ENCODE measurements at places on chromosomes 12 and 14.

DNA sequence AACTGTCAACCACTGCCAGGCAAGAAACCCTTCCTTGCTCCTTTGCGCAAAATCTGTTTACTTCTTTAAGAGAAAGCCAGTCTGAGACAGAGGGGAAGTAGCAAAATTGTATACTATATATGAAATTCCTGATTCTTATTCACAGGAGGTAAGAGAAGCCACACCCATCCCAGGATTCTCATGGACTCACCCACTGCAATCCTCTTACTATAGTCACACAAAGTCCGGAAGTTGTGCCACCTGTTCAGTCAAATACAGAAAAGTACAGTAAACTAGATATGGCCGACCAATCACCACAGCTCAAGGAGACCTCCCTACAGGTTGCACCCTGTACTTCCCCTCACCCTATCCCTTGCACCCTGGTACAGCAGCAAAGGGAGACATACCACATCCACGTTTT is 2.9 kb downstream of the PRMT5 start:
- no peak for DNase-seq

DNA sequence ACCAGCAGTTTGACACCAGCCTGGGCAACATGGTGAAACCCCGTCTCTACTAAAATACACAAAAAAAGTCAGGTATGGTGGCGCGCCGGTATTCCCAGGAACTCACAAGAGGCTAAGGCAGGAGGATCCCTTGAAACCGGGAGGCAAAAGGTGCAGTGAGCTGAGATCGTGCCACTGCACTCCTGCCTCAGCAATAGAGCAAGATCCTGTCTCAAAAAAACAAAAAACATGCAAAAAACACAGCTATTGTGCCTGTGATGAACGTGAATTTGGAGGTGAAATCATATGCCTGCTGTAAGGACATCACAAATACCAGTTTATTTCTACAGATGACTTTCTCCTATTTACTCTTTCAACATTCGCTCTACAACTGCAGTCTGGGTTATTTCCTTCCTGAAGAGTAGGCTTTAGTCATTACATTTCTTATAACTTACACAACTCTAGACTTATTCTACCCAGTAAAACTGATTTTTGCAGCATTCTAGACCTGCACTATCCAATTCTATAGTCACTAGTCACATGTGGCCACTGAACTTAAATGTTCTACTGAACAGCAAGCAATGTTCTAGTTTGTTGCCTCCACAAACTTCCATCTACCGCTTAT is 48.3 kb downstream of the HNRNPC start:
- no peak for DNase-seq

DNA sequence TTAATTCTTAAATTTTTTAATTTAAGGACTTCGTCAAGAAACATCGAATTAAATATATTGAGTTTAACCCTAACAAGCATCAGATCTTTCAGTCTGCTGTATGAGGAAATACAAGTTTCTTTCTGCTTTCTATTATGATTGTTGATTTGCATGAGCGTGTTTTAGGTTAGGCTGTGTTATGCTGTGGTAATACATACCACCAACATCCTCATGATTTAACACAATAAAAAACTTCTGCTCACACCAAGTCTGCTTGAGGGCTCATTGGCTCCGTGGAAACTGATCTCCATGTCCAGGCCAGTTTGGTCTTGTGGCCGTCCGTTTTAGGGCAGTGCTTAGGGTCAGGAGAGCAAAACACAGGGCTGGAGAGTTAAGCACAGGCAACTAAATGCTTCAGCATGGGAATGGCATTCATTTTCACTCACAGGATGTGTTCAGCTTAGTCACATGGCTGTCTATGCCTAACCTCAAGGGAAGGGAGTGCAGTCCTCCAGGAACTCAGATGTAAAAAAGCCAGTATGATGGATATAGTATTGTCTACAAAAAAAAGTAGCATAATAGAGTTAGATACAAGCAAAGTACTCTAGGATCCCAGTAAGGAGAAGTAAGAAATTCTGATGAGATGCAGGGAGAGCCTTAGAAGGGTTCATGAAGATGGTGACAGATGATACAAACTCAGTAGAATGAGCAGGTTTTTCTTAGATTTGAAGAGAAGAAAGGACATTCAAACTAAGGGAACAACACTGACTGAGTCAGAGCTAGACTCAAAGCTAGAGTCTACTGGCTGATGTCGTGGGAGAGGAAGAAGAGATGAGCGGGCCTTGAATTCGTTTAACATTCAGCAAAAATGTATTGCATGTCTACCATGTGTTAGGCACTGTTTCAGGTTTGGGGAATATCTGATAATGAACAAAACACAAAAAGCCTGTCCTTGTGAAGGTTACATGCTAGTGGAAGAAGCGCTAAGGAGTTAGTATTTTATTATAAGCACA is 16.3 kb downstream of the MARK3 start:
- DNase-seq = no peak

- DNase-seq = no peak
Measured at GRCh38 chr14:61532123-61532505, 163.2 kb upstream of the HIF1A start.

GRCh38 chr12:63888908-63889635 is 44.6 kb downstream of the SRGAP1 start:
- no peak for DNase-seq

DNA sequence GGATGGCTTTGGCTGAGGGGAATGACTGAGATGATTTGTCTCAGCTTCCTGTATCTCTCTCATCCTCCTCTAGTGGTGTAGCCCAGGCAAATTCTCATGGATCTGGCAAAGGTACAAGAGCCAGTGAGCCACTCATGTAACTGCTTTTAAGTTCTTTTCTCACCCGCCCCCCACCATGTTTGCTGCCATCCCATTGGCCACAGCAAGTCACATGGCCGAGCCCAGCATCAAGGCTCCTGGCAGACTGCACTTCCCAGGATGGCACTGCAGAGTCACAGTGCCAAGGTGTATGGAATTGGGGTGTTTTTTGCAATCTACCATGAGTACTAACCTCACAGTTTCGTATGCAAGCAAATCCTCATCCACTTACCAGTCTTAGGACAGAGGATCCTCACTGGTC is 50.9 kb downstream of the CHST11 start:
- no peak for DNase-seq

DNA sequence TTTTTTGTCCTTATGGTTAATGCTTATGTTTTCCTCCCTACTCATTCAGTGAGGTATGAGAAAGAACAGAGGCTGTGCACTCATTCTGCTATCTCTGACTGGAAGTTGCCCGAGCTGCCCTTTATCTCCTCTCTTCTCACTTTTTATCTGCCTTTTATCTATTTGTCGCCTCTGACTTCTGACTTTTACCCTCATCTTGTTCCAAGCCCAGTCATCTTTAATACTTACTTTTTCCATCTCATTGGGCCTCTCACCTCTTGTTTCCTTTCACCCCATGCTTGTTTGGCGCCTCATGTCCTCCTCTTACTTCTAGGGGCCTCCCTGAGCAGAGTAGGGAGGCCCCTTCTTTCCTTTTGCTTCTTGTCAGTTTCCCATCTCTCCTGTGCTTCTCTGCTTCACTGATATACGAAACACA is 50.7 kb downstream of the DIP2B start:
- no peak for DNase-seq

GRCh38 chr14:38420048-38420447 is 164.2 kb upstream of the CLEC14A start:
- DNase-seq = no peak

- DNase-seq = no peak
Measured at GRCh38 chr14:58055497-58056010, 96.5 kb downstream of the ARMH4 start.

Data from stimulated activated CD8-positive, alpha-beta memory T cell treated with anti-CD3 and anti-CD28 coated beads, Interleukin-4, amount 100 ng/mL, for 4 hours (primary cell).